Activated CD4-positive, alpha-beta memory T cell treated with anti-CD3 and anti-CD28 coated beads, Interleukin-2, amount 10 ng/mL, durations not matched to agents 7 days and 5 days (primary cell): ENCODE measurements at places on chromosomes 16 and 17.

DNA sequence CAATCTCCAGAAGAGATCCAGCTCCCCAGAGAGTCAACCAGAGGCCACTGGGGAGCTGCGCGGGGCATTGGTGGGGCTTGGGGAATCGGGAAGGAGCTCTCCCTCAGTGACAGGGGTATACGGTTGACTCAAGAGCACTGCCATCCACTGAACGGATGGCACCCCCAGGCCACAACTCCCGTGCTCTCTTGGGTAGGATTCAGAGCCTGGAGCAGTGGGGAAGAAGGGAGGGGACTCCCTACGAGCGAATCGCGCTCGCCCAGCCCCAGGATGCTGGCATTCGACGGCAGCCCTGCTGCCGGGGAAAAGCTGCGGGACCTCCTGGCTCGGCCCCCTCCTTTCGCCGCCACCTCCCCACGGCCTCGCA, 473 bp upstream of the TPPP3 start:
- DNase-seq = no peak

DNA sequence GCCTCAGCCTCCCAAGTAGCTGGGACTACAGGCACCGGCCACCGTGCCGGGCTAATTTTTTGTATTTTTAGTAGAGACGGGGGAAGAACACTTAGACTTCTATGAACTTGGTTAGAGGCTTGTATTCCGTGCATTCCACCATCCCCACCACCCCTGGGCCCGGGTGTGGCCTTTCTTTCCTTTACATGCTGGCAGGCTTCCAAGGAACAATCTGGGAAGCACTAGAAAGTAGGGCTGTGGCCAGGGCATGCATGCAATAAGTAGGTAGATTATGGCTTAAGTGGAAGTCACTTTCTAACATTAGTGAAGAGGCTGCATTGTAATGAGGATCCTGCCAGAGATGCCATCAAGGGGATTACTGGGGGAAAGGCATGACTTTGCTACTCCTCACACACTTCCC, 171.6 kb downstream of the SHISA6 start:
- no peak for DNase-seq

DNA sequence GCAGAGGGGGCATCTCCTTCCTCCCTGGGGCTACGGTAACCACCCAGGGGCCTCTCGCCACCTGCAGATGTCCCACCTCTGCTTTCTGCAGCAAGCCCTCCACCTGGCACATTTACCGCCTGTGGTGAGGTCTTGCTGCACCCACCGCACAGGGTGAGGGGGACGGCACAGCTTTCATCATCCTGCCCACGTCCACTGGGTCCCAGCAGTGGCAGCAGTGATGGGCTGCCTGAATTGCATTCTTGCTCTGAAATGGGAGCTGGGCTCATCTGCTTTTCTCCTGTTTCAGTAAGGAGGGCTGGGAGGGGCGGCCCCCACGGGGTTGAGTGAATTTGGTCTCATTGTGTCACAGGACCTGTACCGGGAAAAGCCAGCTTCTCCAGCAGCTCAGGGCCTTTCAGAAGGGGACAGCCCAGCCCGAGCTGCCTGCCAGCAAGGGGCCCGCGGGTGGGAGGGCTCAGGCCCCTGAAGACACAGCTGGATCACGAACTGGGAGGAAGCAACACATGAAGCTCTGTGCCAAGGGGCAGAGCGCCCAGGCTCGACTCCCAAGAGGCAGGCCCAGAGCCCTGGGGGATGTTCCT, 12.7 kb downstream of the DNAAF8 start:
- no peak for DNase-seq

DNA sequence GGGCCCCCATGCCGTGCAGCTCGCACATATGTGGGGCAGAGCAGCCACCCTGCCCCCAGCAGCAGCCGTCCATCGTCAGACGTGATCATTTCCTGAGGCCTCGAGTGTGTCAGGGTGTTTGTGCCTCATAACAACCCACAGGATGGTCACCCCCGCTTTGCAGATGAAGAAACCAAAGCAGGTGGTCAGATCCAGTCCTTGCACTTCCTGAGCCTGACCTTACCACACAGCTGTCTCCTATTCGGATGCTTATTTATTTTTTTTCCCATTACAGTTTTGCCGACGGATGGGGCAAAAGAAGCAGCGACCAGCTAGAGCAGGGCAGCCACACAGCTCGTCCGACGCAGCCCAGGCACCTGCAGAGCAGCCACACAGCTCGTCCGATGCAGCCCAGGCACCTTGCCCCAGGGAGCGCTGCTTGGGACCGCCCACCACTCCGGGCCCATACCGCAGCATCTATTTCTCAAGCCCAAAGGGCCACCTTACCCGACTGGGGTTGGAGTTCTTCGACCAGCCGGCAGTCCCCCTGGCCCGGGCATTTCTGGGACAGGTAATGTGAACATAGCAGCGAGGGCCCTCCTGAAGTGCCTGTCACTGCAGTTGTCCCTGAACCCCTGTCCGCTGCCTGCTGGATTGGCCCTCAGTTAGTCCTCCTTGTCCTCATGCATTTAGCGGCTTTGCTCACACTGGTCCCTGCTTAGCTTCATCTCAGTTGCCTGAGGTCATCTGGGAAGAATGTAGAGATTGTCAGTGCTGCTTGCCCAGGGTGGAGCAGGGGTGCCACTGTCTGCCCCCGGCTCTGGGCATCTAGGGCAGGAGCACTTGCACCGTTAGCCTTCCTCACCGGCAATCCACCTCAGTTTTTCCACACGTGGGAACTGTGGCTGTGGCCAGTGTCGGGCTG, 1.4 kb downstream of the MPG start:
- DNase-seq = no peak

- no peak for DNase-seq
Measured at GRCh38 chr16:2086812-2087747, 39.3 kb downstream of the TSC2 start.

DNA sequence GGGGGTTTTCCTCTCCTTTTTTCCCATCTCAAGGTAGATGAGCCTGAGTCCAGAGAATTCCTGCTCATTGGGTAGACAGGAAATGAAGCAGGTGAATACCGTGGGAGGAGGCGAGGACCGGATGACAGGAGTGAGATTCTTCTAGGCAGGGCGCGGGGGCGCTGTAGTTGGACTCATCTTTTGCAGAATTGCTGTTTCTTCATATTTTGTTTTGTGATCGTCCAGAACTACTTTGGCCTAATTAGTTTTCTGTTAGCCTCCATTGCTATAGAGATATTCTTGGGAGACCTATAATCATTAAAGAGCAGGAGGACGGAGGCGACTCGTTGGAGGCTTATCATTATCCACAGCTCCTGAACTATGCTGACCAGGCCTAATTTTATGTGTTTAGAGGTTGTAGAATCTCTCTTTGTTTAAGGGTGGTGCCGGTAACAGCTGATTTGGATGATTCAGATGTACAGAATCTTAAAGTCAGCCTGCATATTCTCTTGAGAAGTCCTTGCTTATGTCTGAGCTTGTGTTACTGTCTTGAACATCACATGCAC, 650 bp downstream of the ATP6V0A1 start:
- no peak for DNase-seq

DNA sequence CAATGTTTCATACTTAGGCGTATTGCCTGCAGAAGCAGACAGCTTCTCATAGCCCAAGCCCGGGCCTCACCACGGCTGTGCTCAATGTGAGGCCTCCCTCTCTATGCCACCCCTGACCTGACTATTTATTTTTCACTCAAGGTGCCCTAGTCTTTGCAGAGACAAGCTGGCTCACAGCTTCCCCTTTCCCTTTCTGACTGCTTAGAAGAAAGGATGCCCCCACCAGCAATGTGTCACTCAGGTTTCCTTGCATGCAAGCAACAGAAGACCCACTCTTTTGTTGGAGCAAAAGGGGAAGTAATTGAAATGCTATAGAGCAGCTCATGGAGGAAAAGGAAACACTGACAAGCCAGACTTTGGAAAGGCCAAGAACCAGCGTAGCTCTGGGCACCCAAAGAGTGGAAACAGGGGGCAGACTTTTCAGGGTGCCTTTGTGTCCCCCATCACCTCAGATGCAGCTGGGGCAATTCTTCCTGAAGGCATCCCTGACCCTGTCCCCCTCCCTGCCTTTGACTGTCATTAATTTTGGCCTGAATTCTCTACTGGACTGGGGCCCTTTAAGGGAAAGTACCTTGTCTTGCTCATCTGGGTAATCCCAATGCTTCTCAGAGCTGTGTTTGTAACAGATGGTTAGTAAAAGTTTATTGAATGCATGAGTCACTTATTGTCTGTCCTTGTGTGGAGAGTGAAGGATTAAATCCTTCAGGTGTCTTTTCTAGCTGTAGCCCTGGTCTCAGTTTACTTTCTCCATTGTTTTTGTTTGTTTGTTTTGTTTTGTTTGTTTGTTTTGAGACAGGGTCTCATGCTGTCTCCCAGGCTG, 17.8 kb downstream of the RGS9 start:
- no peak for DNase-seq

DNA sequence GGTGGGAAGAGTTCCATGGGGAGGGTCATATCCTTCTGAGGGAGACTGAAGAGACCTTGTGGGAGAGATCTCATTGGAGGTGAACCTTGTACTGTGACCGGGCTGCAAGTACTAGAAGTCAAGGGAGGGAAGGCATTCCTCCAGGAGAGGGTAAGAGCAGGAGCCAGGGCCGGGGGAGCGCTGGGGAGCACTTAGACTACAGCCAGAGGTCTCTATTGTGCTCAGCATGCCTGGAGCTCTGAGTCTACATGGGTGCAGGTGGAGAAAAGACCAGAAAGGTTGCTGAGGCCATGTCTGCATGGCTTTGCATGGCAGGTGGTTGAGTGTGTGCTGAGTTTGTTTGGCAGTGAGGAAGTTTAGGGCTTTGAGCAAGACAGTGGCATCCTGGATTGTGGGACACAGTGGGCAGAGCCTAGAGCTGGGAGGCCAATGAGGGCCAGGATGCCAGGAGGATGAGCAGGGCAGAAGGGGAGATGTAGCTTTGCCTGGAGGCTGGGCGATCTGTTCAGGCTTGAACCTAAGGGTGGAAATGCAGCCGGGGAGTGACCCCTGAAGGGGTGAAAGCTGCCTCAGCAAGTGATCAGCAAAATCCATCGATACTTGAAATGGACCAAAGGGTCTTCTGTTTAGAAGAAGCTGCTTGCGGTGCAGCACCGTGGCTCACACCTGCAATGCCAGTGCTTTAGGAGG, 317.4 kb upstream of the TNRC6C start:
- DNase-seq = no peak

DNA sequence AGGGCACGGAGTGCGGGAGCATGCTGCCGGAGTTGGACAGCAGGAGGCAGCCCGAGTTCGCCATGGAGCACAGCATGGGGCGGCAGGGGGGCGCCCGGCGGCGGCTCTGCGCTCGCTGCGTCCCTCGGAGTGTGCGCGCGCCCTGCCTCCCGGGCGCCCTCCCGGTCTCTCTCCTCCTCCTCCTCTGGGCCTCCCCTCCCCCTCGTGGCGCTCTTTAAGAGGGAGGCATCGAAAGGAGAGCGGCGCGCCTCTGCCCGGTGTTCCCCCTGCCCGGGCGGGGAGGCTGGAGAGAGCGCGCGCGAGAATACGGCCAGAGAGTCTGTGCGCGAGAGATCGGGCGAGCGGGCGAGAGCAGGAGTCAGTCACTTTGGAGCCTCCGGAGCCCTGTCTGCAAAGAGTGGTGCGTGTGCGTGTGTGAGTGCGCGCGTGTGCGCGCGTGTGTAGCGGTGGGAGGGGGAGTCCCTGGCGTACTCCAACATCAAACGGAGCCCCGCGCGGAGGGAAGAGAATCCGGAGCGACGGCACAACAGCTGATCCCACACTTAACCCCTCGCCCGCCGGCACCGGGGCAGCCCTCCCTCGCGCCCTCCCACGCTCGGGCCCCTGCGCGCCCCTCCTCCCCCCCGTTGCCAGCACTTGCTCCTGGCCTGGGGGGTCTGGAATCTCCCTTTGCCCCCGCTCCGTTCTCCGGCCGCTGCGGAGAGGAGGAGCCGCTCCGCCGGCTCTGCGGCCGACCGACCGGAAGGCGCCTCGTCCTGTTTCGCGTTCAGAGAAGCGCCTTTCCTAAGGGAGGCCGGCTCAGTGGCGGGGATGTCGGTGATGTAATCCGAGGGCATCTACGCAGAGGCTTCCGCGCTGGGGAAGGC, 108.9 kb downstream of the ENGASE start:
- no peak for DNase-seq

DNA sequence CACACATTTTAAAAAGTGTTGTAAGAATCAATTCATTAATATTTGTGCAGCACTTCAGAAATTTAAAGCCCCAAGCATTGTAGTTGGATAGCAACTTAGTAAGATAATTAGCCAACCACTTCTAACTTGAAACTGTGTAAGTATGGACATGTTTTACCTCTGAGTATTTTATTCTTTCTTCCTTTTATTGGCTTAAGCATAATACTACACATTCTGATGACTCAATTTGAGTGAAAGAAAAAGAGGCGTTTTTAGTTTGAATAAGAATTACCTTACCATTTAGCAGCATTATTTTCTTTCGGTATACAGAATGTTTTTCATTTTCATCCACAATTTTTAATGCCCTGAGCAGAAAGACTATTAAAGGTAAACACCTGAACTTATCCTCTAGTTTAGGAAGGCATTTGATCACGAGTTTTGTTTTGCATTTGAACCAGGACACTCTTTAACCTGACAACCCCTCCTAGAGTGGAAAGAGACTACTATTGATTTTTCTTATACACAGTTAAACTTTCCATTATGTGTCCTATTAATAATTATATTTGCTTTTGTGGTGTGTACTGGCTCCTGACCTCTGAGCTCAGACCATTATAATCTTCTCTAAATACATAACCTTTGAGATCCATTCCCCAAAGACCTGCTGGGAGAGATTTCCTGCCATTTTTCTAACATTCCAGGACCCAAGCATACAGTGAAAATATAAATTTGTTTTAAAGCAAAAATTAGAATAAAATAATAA, 9.2 kb downstream of the NACA2 start:
- no peak for DNase-seq

- DNase-seq = no peak
Measured at GRCh38 chr16:56732832-56733231, 2.9 kb downstream of the NUP93 start.

GRCh38 chr16:51409001-51409675, 258.1 kb upstream of the SALL1 start:
- DNase-seq = no peak

- no peak for DNase-seq
Measured at GRCh38 chr16:56841659-56842058, 23.3 kb upstream of the SLC12A3 start.

GRCh38 chr17:17119533-17119932, 77.3 kb downstream of the MPRIP start:
- DNase-seq = peak; percentile 78

GRCh38 chr17:81543339-81543675, 8.8 kb downstream of the FAAP100 start:
- DNase-seq = no peak

GRCh38 chr17:55424893-55425540, 3.4 kb upstream of the MMD start:
- no peak for DNase-seq

- no peak for DNase-seq
Measured at GRCh38 chr16:31329671-31330552, 25.1 kb upstream of the ITGAX start.

GRCh38 chr16:79184464-79185030, 416.0 kb downstream of the MAF start:
- DNase-seq = no peak

DNA sequence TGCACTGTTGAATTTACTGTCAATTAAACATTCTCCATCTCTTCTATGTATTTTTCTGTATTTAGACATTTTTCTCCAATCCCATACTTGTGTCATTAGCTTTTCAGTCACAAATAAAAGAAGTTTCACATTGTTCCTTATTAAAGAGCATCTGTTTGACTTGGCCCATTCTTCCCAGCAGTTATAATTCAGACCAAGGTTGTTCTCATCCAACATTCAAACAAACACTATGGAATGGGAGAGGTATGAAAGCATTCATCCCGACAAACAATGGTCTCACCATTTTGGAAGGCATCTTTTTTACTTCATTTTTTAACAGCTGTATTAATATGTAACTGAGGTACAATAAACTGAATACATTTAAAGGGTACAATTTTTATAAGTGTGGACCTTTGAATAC, 208.8 kb upstream of the MAF start:
- no peak for DNase-seq

GRCh38 chr17:77842528-77843147, 115.9 kb upstream of the TNRC6C start:
- DNase-seq = no peak
